Putamen (tissue), 1 donor: ENCODE measurements at places on chromosomes 2 and 18.

DNA sequence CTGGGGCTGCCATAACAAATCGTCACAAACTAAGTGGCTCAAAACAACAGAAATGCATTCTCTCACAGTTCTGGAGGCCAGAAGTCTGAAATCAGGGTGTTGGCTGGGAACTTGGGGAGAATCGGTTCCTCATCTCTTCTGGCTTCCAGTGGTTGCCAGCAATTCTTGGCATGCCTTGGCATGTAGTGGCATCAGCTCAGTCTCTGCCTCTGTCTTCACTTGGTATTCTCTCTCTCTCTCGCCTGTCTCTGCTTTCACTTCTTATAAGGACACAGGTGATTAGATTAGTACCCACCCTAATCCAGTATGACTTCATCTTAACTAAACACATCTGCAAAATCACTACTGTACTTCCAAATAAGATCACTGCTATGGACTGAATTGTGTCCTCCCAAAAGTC, 695.4 kb upstream of the ID2 start:
- DNase-seq = no peak

GRCh38 chr2:116319935-116320334, 1494.6 kb upstream of the DDX18 start:
- no peak for DNase-seq

DNA sequence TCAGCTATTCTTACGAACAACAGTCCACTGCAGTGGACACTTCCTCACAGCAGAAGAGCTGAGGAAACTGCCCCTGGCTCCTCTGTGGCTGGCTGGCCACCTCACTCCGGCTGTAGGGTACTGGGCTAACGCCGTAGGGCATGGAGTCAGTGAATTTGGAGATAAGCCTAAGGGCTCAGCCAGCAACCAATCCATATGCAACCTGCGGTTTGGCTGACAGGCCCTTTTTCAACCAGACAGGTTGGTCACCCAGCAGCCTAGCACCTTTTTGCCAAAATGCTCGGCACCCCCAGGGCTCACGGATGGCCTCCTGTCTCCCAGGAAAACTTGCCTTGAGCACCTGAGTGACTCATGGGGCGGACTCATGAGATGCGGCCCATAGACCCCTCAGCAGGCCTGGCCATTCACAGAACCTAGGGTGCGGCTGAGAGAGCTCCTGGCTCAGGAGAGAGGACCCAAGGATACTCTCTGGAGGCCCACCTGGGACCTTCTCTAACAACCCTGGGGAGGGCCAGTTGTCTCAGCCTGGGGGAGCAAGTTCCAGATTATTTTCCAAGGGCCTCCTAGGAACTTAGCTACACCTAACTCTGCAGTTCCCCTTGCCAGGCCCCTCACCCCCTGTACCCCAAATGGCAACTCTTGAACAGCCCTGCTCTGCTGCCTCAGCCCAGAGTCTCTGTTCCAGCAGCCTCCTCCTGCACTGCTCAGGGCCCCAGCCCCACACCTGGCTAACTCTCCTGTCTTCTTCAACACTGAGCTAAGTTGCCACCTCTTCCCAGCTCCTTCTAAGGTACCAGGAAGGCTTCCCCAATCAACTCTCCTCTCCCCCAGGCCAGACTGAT, 252.1 kb downstream of the CYP26B1 start:
- DNase-seq = no peak

DNA sequence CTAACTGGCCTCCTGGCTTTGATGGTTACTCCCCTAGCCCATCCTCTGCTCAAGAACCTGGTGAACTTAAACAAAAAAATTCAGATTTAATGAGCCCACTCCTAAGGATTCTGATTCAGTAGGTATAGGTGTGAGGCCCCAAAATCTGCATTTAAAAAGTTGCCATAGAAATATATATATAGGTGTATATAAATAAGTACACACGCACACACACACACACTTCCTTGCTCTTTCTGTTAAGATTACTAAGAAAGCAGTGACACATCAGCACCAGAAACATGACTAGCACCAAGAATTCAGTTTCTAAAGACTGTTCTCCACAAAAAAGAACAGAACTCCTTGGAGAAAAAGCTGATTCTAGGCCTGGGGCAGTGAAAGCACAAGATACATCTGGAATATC, 17.8 kb downstream of the EML6 start:
- no peak for DNase-seq

GRCh38 chr2:217838409-217838831, 164.4 kb downstream of the TNS1 start:
- peak; percentile 93 for DNase-seq

DNA sequence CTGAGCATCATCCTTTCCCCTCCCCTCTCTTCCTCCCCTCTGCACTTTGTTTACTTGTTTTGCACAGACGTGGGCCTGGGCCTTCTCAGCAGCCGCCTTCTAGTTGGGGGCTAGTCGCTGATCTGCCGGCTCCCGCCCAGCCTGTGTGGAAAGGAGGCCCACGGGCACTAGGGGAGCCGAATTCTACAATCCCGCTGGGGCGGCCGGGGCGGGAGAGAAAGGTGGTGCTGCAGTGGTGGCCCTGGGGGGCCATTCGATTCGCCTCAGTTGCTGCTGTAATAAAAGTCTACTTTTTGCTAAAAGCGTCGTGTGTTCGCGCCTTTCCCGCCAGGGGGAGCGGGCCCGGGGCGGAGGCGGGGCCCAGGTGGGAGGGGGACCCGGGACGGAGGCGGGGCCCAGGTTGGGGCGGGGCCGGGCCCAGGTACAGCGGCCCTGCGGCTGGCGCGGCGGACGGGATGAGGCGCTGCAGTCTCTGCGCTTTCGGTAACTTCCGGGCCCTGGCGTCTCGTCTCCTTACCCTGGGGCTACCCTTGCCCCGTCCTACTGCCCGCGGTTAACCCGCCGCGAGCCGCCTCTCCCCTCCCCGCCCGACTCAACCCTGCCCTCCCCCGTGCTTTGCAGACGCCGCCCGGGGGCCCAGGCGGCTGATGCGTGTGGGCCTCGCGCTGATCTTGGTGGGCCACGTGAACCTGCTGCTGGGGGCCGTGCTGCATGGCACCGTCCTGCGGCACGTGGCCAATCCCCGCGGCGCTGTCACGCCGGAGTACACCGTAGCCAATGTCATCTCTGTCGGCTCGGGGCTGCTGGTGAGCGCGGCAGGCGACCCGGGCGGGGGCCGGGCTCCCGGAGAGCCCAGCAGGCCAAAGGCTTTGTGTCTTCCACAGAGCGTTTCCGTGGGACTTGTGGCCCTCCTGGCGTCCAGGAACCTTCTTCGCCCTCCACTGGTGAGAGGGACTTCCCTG, at the start of gene KRTCAP3:
Gene KRTCAP3 (plus strand): TSS at position 424 of the 962 bp plus-strand sequence. CDS start 32 bp downstream, at position 456.
- DNase-seq = no peak

DNA sequence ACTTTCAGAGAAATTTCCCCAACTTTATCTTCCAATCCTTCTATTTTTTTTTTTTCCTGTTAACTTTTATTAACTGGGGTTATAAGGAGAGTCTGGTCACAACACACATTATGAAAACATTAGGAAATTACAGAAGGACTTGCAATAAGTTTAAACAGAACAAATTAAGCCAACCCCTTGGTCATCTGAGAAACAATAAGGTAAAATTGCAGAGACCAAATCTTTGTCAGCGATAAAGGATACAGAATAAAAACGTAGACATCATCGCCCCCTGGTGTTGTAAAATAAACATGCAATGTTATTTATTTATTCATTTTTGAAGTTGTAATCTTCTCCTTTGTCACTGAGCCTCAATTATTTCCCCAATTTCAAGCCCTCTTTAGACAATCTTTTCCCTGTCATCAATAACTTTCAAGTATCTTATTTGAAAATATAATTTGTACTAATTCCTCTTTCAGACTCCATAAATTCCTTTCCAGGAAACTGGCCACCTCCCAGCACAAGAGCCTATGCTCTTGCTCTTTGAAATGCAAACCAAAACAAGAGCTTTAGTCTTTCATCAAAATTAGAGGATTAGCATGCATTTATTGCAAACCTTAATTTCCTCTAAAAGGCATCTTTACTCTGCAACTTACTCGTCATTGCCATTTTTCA, 19.5 kb downstream of the G6PC2 start:
- no peak for DNase-seq
